ENCODE measurements at places on chromosomes 3 and 15.

GRCh38 chr15:31129769-31130303, 28.3 kb upstream of the TRPM1 start:
- DNase-seq, result no peak

GRCh38 chr3:14837878-14838258, 19.1 kb downstream of the FGD5 start:
- DNase-seq, result no peak

GRCh38 chr3:32239307-32240158, 1.1 kb downstream of the CMTM8 start:
- DNase-seq, result no peak

DNA sequence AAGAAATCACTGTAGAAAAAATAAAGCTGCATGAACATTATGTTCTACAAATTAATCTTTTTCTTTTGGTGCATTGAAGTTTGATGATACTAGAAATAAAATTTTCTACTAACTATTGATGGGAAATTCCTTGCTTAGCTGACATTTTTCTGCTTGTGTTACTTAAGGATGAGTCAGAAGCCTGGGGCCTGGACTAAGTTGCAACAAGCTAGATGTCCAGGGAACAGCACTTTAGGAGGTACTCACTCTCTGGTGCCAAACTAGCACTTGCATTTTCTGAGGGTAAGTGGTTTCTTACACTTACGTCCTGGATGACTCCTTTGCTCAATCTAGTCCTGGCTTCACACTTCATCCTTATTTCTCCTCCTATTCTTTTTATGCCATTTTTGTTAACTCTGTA, 945.1 kb downstream of the IGSF11 start:
- DNase-seq, result no peak

DNA sequence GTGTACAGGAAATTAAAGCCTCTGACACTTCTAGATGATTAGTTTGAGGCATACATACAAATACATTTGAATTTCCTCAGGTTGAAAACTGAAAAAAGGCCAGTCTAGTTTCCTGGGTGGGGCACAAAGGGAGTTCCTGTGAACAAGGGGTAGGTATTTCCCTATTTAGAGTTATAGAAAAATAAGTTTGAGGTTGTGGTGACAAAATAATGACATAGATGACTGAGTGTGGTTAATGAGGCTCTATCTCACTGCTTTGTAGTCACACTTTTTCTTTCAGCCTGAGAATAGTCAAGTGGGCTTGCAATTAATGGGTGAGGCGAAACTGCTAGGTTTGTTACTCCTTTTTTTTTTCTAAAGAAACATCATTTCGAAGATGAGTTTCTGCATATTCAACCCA, 4.3 kb downstream of the SLCO3A1 start:
- DNase-seq, result no peak
